ENCODE measurements at places on chromosomes 7 and 10.

GRCh38 chr10:5766189-5766588, 47.0 kb downstream of the GDI2 start:
- H3K27ac ChIP-seq = no peak overlapping the region
- peaks cover 74% of the 10 kb centered on the region for H3K36me3 ChIP-seq
- no peak overlapping the region for H3K4me3 ChIP-seq
- DNase-seq = no peak

DNA sequence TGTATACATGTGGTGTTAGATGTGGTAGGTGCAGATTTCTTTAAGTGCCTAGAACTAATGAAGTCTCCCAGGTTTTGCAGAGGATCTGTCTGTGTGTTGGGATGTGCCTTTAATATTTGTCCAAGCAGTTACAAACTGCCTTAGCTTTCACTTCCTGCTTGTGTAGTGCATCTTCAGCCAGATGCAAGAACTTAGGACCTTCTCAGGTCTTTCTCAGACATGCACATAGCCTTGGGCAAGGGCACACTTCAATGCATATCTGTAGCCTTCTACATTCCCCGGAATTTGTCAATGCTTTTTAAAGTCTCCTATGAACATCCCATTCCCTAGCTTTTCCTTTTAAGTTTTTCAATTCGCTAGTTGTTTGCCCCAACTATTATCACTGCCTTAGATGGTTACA, 47.2 kb upstream of the SLC39A12 start:
- H3K36me3 ChIP-seq = no peaks in the 10 kb centered on the region
- H3K4me3 ChIP-seq = no peak overlapping the region
- no peak overlapping the region for H3K27ac ChIP-seq
- no peaks in the 10 kb centered on the region for H3K27me3 ChIP-seq

- H3K36me3 ChIP-seq = no peaks in the 10 kb centered on the region
- DNase-seq = peak; percentile 73
- no peaks in the 10 kb centered on the region for H3K4me1 ChIP-seq
- H3K27me3 ChIP-seq = peaks cover 24% of the 10 kb centered on the region
- H3K27ac ChIP-seq = no peak within 1 kb of the TSS
Measured at GRCh38 chr7:21542891-21543527, at the start of gene DNAH11. TSS of gene DNAH11 (plus strand) at chr7:21543039. CDS start at chr7:21543246, 207 bp downstream.

- peaks cover 6% of the 10 kb centered on the region for H3K4me1 ChIP-seq
- peaks cover 14% of the 10 kb centered on the region for H3K36me3 ChIP-seq
- H3K4me3 ChIP-seq = no peak overlapping the region
- no peaks in the 10 kb centered on the region for H3K27me3 ChIP-seq
Measured at GRCh38 chr10:73493781-73494180, 2.0 kb downstream of the PPP3CB start.

DNA sequence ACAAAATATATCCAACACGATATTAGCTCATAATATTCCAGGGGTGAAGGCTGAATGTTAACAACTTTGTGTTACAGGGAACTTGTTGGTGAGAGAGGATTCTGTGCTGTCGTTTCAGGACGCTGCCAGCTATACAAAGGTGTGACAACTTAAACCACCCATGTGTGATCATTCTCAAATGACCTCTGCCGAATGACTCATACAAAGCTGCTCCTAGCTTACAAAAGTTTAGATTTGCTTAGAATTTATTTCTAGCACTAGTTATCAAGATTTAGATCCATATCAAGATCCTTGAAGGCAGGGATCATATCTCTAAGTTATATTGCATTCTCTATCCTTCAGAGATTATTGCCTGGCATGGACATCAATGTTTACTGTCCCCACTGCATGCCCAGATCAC, 65.3 kb downstream of the COBL start:
- H3K36me3 ChIP-seq = no peaks in the 10 kb centered on the region
- no peak overlapping the region for H3K27ac ChIP-seq
- H3K4me1 ChIP-seq = peaks cover 13% of the 10 kb centered on the region
- H3K27me3 ChIP-seq = no peaks in the 10 kb centered on the region
- no peak for DNase-seq
- H3K4me3 ChIP-seq = no peak overlapping the region

- no peaks in the 10 kb centered on the region for H3K36me3 ChIP-seq
- H3K4me1 ChIP-seq = no peaks in the 10 kb centered on the region
- DNase-seq = no peak
- no peak overlapping the region for H3K27ac ChIP-seq
- H3K4me3 ChIP-seq = no peak overlapping the region
Measured at GRCh38 chr7:111903797-111904196, 302.4 kb downstream of the DOCK4 start.

GRCh38 chr7:115009139-115009538, 87.2 kb downstream of the MDFIC start:
- peaks cover 20% of the 10 kb centered on the region for H3K36me3 ChIP-seq
- H3K4me3 ChIP-seq = no peak overlapping the region

- no peaks in the 10 kb centered on the region for H3K36me3 ChIP-seq
- no peak overlapping the region for H3K4me3 ChIP-seq
- no peaks in the 10 kb centered on the region for H3K4me1 ChIP-seq
- no peak overlapping the region for H3K27ac ChIP-seq
- DNase-seq = no peak
Measured at GRCh38 chr10:132111871-132112341, 46.2 kb downstream of the JAKMIP3 start.

- peaks cover 11% of the 10 kb centered on the region for H3K4me1 ChIP-seq
- H3K27me3 ChIP-seq = no peaks in the 10 kb centered on the region
- 0 out of 2 replicates have a peak overlapping the region, but pooled peaks have one; percentile 6 for H3K27ac ChIP-seq
Measured at GRCh38 chr7:149720372-149721083, 52.9 kb downstream of the ZNF467 start.

DNA sequence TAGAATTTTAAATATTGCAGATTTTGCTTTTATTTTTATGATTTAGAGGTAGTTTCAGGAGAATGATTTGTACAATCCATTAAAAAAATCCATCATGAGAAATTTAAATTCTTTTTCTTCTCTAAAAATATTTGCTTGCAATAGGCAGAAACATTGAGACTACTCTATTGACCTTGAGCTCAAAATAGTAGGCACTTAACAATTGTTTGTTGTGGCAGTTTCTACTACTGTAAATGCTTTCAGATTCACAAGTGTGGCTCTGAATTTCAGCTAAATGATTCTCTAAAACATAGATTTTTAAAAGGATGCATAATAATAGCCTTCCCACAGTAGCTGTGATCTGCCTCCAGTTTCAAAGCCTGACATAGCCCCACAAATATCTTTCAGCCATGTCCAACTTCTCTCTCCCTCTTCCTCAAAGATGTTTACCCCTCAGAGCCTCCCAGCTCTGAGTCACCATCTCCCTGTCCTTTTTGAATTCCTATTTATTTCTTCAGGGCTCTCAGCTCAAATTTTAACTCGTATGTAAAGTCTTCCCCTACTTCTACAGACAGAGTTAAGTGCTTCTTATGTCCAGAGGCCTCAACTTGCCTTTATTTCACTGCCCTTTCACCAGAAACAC, 160.5 kb downstream of the AOAH start:
- H3K36me3 ChIP-seq = no peaks in the 10 kb centered on the region
- DNase-seq = no peak
- H3K4me3 ChIP-seq = no peak overlapping the region
- no peaks in the 10 kb centered on the region for H3K4me1 ChIP-seq
- H3K27me3 ChIP-seq = no peaks in the 10 kb centered on the region

- DNase-seq = no peak
- H3K4me1 ChIP-seq = no peaks in the 10 kb centered on the region
- no peak overlapping the region for H3K27ac ChIP-seq
- H3K27me3 ChIP-seq = no peaks in the 10 kb centered on the region
Measured at GRCh38 chr7:121666306-121666705, 206.7 kb upstream of the PTPRZ1 start.

GRCh38 chr10:24706479-24707118, 17.1 kb downstream of the ARHGAP21 start:
- H3K27me3 ChIP-seq = no peaks in the 10 kb centered on the region
- no peaks in the 10 kb centered on the region for H3K4me1 ChIP-seq

DNA sequence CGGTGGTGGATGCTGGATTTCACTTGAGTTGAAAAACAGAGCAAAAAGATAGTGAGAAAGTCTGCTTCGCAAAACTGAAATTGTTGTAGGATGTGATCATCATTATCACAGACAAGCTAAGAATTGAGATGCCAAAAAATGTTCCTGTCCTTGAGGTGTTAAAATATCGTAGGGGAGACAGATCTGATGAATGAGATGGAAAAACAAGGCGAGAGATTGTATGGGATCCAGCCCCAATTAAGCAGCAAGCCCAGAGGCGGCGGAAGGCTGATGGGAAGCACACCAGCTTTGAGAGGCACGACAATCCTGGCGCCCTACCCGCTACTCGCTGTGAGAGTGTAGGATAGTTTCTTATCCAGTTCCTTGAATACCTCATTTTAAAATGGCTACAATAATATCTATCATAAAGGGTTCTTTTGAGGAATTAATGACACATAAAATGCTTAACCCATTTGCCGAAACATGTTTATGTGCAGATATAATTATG, 131.1 kb upstream of the PTN start:
- no peak for DNase-seq
- no peak overlapping the region for H3K4me3 ChIP-seq
- no peak overlapping the region for H3K27ac ChIP-seq

DNA sequence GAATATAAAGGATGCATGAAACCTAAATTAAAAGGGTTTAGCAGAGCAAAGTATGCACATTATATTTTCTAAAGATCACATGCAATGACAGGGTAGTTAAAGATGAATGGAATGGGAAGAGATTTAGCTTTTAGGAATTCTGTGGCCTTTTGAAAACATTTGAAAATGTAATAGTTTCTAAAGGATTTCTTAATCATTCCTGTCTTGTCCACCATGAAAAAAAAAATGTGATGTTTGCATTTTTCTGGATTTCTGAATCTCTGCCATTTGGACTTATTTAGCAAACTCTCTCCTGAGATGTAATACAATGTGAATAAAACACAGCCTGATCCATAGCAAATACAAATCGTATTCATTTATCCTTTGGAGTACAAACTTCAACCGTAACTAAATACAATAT, 126.6 kb upstream of the RAB11FIP2 start:
- no peaks in the 10 kb centered on the region for H3K4me1 ChIP-seq
- no peaks in the 10 kb centered on the region for H3K27me3 ChIP-seq
- no peak overlapping the region for H3K4me3 ChIP-seq
- no peak for DNase-seq
- H3K36me3 ChIP-seq = no peaks in the 10 kb centered on the region

GRCh38 chr7:85829817-85830432, 643.1 kb upstream of the SEMA3D start:
- no peak overlapping the region for H3K27ac ChIP-seq
- H3K36me3 ChIP-seq = no peaks in the 10 kb centered on the region
- no peak overlapping the region for H3K4me3 ChIP-seq

DNA sequence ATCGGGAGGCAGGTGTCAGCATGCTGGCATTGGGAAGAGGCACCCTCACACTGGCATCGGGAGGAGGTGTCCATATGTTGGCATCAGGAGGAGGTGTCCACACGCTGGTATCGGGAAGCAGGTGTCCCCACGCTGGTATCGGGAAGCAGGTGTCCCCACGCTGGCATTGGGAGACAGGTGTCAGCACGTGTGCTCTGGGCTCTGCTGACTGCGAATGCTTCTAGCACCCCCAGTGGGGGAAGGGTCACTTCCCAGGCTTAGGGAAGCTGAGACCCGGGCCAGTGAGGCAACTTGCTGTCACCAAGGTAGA, 92.5 kb upstream of the IKZF1 start:
- peaks cover 30% of the 10 kb centered on the region for H3K27me3 ChIP-seq
- no peaks in the 10 kb centered on the region for H3K4me1 ChIP-seq
- no peak overlapping the region for H3K4me3 ChIP-seq
- H3K27ac ChIP-seq = no peak overlapping the region

- no peak overlapping the region for H3K27ac ChIP-seq
- no peaks in the 10 kb centered on the region for H3K4me1 ChIP-seq
- H3K4me3 ChIP-seq = no peak overlapping the region
- H3K36me3 ChIP-seq = 0 out of 2 replicates have a peak, but pooled peaks cover 2% of the 10 kb centered on the region
- no peak for DNase-seq
Measured at GRCh38 chr7:70545214-70545613, 586.7 kb upstream of the GALNT17 start.

DNA sequence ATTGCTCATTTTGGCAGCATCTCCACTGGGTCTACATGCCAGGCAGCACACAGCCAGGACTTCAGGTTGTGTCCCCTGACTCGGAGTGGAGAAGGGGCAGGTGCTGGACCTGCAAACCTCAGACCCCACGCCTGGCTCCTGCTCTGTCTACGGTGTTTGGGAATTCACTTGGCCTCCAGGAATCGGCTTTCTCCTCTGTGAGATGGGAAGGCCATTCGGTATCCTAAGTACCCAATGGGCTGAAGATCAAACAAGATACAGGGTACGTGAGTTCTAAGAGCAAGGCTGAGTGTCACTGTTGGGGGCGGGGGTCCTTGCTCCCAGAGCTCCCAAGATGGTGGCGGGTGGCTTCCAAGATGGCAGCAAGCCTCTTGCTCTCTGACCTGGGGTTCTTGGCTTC, 73.2 kb upstream of the EN2 start:
- DNase-seq = no peak
- H3K27ac ChIP-seq = no peak overlapping the region
- peaks cover 45% of the 10 kb centered on the region for H3K27me3 ChIP-seq
- no peaks in the 10 kb centered on the region for H3K4me1 ChIP-seq

DNA sequence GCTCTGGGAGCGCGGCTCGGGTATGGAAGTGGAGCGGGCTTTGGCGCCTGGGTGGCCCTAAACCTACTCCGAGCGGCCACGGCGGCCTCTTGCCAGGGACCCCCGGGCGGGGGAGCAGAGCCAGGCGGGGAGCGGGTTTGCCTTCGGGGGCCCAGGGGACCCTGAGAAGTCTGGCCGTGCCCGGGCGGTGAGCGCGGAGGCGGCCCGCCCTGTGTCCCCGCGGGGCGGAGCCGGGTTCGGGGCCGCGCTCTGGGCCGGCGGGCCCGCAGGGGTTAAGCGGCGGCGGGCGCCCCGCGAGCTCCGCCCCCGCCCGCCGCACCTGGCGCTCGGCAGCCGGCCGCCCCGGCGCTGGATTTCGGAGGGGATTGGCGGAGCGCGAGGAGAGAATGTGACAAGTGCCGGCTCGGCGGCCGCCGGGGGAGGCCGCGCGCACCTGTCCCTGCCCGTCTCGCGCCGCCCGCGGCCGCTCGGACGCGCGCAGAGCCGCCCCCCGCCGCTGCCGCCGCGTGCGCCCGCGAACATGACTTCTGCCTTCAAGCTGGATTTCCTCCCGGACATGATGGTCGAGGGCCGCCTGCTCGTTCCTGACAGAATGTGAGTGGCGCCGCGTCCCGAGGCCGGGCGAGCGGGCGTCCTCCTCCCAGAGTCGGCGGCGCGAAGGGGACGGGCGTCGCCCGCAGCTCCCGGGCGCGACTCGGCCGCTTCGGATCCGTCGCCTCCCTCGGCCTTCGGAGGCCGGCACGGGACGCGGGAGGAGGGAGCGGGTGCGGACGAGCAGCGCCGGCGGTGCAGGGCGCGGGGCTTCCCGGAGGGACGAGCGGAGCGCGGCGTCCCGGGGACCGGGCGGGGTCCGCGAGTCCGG, at the start of gene CELF2:
Gene CELF2 (plus strand): TSS at position 303 of the 862 bp plus-strand sequence. CDS start 218 bp downstream, at position 521.
- H3K27ac ChIP-seq = peak within 1 kb of the TSS; percentile 96
- DNase-seq = peak; percentile 89
- H3K4me1 ChIP-seq = peaks cover 51% of the 10 kb centered on the region
- no peaks in the 10 kb centered on the region for H3K27me3 ChIP-seq
- H3K4me3 ChIP-seq = peak within 1 kb of the TSS; percentile 98

DNA sequence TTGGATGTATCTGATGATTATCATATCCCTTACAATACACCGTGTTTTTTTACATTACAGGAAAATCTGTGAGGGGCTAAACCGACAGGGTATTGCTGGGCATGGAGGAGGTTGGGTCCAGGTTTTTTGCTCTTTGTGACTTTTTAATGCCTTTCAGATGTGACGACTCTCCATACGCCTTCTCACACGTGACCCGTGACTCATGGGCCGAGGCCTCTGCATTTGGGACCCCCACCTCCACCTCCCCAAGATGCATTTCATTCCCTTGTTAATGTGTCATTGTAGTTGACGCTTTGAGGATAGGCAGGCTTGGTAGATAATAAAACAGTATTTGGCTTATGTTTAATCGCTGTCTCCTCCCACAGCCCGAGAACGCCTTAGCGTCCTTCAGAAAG, 95.3 kb downstream of the CUX1 start:
- H3K4me3 ChIP-seq = no peak overlapping the region
- no peak for DNase-seq
- peaks cover 3% of the 10 kb centered on the region for H3K4me1 ChIP-seq

All from SJCRH30 (cell line).